Hepatic stellate cell (primary cell): ENCODE measurements at places on chromosomes 13 and 19.

GRCh38 chr19:39007096-39007495 is 25.3 kb downstream of the FBXO27 start:
- DNase-seq, result no peak

DNA sequence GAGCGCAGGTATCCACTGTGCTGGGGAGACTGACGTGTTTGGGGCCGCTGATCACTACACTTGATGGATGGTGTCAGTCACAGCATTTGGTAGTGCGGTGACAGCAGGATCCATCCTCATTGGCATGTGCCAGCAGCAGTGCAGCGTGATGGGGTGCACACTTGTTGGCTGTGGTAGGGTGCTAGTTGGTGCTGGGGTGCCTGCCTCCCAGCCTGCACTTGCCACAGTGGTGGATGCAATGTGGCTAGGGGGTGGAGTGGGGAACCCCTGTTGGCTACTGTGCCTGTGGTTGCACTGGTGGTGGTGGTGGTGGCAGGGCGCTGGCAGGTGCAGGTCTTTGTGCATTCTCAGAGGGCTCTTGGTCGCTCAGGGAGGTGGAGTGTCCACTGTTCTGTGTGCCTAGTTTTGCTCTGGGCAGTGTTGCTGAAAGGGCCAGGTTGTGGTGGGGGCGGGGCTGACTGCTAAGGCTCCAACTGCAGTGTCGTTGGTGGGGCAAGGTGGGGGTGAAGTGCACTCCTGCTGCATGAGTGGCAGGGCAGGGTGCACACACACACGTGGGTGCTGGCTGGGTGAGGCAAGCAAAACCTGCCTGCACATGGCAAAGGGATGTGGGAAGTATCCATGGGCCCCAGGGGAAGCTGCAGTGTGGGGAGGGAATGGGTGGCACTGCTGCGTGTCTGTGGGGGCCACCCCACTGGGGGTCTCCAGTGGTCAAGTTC is 84.8 kb downstream of the ZMYM2 start:
- no peak for DNase-seq

GRCh38 chr19:16026131-16026530 is 50.2 kb upstream of the TPM4 start:
- DNase-seq, result no peak

DNA sequence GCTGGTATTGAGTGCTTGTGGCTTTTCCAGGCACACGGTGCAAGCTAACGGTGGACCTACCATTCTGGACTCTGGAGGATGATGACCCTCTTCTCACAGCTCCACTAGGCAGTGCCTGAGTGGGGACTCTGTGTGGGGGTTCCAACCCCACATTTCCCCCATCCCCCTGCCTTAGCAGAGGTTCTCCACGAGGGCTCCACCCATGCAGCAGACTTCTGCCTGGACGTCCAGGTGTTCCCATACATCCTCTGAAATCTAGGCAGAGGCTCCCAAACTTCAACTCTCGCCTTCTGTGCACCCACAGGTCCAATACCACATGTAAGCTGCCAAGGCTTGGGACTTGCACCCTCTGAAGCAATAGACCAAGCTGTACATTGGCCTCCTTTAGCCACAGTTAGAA is 25.3 kb upstream of the ZSCAN18 start:
- DNase-seq, result no peak

GRCh38 chr19:3849092-3849491 is 19.7 kb downstream of the ZFR2 start:
- peak; percentile 61 for DNase-seq

- DNase-seq, result no peak
These were observed 9.3 kb upstream of the GTF3A start for GRCh38 chr13:27415116-27415515.

DNA sequence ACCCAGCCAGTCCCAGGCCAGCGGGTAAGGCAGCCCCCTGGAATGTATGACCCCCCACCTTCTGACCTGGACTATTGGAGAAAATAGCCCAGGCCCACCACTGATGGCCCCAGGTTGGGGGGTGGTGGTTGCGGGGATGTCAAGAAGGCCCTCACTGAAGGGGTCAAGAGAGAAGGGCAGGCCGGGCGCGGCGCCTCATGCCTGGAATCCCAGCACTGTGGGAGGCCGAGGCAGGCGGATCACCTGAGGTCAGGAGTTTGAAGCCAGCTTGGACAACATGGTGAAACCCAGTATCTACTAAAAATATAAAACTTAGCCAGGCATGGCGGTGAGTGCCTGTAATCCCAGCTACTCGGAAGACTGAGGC is 1.5 kb upstream of the ADAMTSL5 start:
- no peak for DNase-seq

DNA sequence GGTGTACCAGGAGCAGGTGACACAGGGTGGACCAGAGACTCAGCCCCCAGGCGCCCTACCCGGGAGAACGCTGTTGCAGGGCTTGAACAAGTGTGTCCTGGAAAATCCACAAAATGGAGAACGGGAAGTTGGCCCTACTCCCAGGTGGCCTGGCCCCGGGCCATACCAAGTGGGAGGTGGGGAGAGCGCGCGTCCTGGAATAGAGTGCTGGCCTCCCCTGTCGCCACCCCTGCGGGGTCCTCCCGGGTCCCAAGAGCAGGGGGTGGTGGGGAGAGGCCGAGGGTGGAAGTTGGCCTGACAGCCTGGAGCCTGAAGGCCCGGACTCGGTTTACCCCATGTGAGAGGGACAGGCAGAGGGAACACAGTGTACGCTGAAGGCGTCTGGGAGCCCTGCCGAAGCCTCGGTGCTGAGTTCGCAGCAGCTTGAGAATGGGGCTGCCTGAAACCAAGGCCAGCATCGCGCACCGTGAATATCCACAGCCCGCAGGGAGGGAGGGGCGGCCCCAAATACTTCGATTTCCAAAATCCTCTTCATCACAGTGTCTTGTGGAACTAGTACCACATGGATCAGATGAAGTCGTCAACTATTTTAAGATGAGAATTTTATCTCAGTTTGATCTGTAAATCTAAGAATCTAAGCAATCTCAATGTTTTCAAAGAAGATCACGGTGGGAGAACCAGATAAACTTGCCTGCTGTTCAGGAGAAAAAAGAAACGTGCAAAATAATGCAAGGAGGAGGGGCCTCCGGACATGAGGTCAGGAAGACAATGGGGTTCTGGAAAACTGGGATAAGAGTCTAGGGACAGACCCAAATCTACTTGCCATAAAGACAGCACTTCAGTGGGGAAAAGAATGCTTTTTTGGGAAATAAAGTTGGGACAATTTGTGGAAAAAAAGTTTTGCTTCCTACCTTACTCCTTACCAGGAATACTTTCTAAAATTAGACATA is 10.4 kb upstream of the KLF16 start:
- DNase-seq, result no peak

GRCh38 chr13:109281017-109281902 is 505.1 kb downstream of the IRS2 start:
- DNase-seq, result no peak

DNA sequence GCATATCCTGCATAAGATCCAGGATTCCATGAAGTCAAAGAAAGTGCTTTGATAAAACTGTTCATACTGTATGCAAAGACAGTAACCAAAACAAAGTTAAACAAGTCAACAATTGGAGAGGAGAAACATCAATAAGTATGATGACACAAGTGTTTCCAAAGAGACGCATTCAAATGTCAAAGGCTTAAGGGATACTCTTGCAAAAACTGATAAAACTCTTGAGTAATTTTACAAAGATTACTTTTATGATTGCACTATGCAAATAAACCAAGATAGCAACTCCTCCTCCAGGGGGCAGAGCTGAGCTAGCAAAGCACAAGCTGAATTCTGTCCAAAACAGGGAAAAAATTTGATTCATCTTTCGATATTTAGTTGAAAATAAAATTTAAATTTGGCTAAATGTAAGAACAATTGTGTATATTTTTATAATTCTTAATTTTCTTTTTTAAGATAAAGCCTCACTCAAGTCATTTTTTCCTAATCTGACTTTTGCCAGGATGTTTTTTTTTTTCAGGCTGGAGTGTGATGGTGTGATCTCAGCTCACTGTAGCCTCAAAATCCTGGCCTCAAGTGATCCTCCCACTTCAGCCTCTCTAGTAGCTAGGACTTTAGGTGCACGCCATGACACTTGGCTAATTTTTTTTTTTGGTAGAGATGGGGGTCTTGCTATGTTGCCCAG is 84.0 kb downstream of the MZT1 start:
- peak; percentile 17 for DNase-seq

DNA sequence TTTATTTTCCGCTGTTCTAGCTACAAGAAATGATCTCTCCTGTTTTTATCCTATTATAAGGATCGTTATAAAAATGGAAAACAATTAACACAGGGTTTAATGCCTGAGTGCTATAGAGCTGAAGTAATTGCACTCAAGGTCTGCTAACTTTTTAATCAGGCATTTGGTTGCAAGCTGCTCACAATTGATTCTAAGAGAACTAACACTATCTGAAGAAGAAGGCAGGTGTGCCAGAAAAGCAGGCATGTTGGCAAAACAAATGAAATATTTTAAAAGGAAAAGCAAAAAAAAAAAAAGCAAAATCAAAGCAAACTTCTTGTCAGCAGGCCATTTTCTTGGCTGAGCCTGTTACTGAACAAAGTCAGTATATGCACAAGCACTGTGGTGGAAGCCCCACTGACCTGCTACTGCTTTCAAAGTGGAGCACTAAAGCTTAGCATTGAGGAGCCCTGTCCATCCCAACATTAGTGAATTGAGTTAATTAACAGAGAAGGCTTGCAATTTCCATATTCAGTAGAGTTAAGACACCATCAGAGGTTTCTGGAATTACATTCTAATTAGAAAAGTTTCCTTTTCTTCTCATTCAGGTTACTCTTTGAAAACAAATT is 574.2 kb downstream of the PCDH9 start:
- no peak for DNase-seq

DNA sequence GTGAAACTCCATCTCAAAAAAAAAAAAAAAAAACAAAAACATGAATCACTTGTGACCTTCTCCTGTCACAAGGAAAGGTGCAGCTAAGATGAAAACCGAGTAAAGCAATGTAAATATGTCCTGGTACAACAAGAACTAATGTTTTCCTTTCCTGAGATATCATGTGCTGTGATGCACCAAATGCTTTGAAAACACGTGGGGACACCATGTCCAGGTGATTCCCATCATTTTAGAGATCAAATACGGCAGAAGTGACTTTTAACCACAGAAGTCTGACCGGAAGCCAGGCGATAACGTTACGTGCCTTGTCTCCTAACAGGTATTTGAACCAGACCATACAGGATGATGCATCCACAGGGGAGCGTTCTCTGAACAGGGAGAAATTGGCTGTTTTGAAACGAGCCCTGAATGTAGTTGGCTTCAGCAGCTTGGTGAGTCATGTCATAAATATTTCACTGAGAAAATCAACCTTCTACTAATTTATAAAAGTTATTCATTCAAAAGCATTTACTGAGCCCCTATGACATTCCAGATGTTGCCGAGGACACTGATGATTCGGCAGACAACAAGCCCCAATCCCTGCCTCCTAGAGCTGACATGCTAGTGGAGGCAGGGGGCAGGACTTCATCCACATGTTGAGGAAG is 328.1 kb downstream of the MYO16 start:
- peak; percentile 45 for DNase-seq

DNA sequence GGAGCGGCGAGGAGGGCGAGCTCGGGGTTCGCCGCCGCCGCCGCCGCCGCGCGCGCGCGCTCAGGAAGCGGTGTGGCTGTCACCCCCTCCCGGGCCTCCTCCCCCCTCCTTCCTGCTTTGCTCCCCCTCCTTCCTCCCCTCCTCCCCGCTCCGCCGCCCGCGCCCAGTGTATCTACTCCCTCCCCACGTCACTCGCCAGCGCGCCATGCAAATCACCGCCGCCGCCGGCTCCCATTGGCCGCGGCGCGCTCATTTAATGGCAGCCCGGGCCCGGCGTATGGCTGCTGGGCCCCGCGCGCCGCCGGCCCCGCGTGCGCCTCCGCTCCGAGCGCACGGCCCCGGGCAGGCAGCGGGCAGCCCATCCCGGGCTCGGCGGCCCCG is 335 bp upstream of the SOX1 start:
- DNase-seq, result no peak
